ENCODE measurements at places on chromosomes 7 and 10. TPM values are rescaled to one million over a fixed set of nuclear protein-coding genes. Genes with fewer than 3 reads are reported as not detected.
A peak's percentile ranks its signal among the peaks of the same experiment; 100 is the strongest.

- DNase-seq, result no peak
These were observed 155.0 kb downstream of the NRBF2 start for GRCh38 chr10:63288170-63288569.

GRCh38 chr10:117226813-117227451, 14.0 kb upstream of the SLC18A2 start:
- DNase-seq, result no peak

DNA sequence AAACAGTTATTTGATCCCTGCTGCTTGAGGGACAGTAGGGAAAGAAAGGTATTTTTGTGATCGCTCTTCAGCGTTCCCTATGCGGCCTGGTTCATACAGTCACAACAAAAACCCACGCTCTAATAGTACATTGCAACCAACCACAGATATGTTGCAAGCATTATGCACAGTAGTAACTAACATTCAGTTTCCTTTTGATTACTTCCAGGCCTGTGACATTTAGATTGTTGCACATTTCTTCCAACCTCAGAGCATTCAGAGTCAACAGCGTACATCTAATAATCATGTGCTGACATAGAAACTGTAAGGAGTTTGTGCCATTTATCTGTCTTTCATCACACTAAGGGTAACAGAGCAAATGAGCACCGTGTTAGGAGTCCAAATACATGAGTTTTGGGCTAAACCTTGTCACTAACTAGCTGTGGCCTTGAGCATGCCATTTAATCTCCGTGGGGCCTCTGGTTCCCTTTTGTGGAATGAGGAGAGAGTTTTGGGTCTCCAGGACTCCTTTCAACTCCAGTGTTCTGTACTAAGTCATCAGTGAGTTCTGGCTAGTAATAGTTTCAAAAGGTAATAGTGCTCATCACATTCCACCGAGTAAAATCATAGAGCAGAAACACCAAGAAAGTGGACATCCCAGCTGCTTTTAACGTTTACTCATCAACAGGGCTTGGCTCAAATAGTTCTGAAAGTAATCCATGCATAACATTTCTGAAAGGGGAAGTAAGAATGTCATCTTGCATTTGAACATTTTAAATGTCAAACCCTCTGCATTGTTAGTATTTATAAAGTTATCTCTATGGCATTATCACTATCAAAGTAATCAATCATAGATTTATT, 99.0 kb upstream of the FZD1 start:
- no peak for DNase-seq

Gene PCGF6
- 19.3 TPM for total RNA-seq

Gene MUC12
- total RNA-seq, result 0.81 TPM

DNA sequence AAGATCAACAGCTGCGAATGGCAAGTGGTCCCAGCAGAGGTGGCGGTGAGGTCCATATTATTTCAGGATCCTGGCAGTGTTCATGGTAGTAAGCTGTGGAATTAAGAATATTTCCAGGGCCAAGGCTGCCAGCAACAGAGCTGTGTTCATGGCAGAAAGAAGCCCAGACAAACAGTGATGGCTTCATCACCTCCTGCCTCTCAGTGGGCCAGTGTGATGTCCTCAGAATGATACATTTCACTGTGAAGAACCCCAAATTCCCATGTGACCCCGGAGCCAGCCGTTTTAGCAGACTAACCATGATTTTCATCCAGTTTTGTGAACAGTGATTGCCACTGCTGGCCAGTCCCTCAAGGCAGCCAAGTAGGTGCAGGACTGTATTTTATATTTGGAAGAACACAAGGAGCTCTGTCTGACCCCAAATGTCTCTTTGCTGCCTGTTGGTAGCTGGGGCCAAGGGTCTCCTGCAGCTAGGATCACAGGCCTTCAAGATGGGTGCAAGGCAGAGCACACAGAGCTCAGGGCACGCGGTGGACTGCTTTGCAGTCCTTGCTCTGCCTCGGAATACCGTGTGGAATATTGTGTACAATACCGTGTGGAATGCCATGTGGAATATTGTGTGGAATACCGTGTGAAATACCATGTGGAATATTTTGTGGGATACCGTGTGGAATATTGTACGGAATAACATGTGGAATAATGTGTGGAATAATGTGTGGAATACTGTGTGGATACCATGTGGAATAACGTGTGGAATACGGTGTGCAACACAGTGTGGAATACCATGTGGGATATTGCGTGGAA, 132.3 kb upstream of the CHST15 start:
- DNase-seq, result peak; percentile 21

Gene SLC18A3
- not detected for total RNA-seq

Gene CD36
- not detected for total RNA-seq

DNA sequence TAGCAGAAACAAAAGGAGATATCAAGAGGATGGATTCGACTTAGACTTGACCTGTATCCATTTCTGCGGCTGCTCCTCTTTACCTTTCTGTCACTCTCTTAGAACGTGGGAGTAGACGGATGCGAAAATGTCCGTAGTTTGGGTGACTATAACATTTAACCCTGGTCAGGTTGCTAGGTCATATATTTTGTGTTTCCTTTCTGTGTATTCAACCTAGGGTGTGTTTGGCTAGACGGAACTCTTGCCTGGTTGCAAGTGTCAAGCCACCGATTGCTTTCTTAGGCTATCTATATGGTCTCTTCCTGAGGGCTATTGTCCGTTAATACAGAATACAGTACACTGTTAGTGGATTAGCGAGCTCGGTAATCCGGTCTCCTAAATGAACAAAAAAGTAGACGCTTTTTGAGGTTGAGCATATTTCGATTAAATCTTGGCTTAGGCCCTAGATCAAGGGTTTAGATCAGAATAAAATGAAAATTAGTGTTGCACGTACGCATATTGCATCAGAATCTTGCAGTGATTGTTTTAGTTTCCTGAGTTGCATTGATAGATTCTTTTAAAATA, 1.2 kb downstream of the PTEN start:
- DNase-seq, result no peak

- DNase-seq, result no peak
These were observed 1.8 kb downstream of the VCL start for GRCh38 chr10:73999703-74000102.

Gene INTS1
- total RNA-seq, result 94.3 TPM

- no peak for DNase-seq
These were observed 157.3 kb downstream of the NRF1 start for GRCh38 chr7:129768614-129769399.

DNA sequence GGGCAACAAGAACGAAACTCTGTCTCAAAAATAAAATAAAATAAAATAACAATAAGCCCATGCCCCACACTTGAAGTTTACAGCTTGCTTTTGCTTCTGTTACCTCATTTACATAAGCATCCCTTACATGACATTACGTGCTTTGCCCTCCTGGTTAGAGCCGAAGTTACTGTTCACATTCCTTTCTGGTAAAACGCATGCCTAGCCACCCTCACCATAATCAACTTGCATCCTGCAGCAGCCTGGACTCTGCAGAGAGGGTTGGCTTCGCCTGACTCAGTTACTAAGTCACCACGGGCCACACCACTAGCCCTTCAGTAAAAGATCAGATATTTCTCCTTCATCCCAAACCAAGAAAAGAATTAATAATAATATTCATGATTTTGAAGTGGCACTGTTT, 736.0 kb upstream of the AUTS2 start:
- DNase-seq, result no peak

- DNase-seq, result no peak
These were observed 127.3 kb downstream of the LHPP start for GRCh38 chr10:124588736-124589490.

- peak; percentile 31 for DNase-seq
These were observed at the start of gene PLAU for GRCh38 chr10:73910764-73911552. PLAU (plus strand) TSS chr10:73911132; CDS start chr10:73911556, 424 bp downstream.

GRCh38 chr10:131149586-131149985, 161.9 kb downstream of the TCERG1L start:
- DNase-seq, result no peak

GRCh38 chr10:70660722-70661121, 11.6 kb upstream of the ADAMTS14 start:
- DNase-seq, result no peak

Gene MYL10
- total RNA-seq, result not detected

GRCh38 chr7:88299126-88299525, 7.6 kb downstream of the STEAP4 start:
- DNase-seq, result no peak

GRCh38 chr10:105681051-105681450, 1040.0 kb downstream of the SORCS3 start:
- DNase-seq, result no peak

DNA sequence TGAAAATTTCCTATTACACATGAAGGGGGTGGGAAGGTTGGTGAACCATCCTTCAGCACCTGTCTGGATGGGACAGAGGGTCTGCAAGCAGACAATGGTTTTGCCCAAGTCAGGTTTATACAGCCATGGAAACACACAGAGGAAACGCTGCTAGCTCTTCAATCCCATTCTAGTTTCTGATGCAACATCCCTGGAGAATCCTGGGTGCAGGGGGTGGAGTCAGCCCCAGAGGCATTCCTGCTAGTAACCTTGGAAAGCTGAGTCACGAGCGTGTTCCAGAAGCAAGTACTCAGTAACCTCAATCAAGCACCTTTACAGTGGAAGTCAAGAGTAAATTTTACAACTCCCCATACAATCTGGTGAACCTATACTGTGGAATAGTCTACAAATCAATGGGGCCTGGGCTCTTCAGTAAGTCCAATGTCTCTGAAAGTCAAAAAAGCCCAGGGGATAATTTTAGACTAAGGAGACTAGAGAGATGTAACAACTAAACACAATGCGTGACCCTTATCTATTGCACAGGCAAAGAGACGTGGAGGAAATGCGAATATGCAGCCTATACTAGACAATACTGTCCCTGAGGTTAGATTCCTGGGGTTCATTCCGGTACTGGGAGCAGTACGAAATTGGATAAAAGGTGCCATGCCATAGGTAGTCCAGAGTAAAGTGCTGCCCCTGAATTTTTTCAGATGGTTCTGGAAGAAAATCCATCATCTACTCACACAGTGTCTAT, 95.4 kb downstream of the ZRANB1 start:
- DNase-seq, result no peak

Gene STOX1
- total RNA-seq, result 0.32 TPM

Gene TACR2
- not detected for total RNA-seq

DNA sequence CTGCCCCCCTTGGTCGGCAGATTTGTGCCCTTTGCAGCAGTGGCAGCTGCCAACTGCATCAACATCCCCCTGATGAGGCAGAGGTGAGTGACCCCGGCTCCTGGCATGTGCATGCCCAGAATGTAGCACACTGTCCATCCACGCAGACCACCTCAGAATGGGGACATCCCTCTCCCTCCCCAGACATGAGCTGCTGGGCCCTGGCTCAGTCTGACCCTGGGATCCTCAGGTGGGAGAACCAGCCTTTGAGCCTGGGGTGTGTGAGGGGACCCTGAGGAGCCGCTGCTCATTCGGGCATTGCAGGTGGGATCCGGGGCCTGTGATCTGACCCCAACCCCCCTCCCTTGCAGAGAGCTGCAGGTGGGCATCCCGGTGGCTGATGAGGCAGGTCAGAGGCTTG, 5.7 kb downstream of the SFXN3 start:
- no peak for DNase-seq

DNA sequence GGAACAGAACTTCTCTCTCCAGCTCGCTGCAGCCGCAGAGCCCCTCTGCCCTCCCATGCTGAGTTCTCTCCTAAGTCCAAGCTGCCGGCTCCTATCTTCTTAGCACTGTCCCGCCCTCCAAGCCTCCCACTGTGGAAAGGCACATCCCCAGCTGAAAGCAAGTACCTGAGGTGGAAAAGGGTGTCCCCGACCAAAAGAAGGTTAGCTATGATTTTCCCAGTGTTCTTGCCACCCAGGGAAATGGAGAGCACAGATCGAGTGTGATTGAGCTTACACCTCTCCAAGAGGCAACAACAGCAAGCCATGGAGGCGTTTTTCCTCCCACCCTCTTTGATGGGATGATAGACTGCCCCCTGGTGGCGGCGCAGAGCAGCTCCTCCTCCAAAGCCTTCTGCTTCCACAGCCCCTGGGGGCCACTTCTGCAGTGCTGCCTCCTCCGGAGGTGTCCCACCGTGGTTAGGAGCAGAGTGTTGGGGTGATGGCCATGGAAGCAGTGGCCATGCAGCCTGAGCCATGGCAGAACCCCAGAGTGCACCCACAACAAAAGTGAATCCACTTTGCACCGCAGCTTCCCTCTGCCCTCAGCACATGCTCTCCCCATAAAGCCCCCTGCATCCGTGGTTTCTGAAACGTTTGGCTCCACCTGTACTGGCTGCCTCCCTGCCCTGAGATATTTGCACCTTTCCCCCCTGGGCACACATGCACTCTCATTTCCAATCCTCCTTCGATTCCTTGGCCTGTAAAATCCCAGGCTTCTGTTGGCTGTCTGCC, 143.1 kb upstream of the STK17A start:
- DNase-seq, result peak; percentile 28

Gene SFTPA1
- total RNA-seq, result not detected

GRCh38 chr7:121810831-121811672, 61.9 kb upstream of the PTPRZ1 start:
- DNase-seq, result no peak

- DNase-seq, result no peak
These were observed 31.6 kb downstream of the GSDME start for GRCh38 chr7:24725554-24726241.

All from activated T-helper 1 cell treated with anti-CD3 and anti-CD28 coated beads, Interleukin-12 subunit alpha, Interleukin-12 subunit beta, Interleukin-2, Interleukin-4 antibody, amounts not matched to agents 30 ng/mL and 10 ng/mL and 1 ng/mL, durations not matched to agents 14 hours and 24 hours and 36 hours (primary cell).